ENCODE measurements at places on chromosomes 1 and 21.
A peak's percentile ranks its signal among the peaks of the same experiment; 100 is the strongest.

- no peak for DNase-seq
Measured at GRCh38 chr1:89719502-89720306, 86.8 kb downstream of the LRRC8C start.

DNA sequence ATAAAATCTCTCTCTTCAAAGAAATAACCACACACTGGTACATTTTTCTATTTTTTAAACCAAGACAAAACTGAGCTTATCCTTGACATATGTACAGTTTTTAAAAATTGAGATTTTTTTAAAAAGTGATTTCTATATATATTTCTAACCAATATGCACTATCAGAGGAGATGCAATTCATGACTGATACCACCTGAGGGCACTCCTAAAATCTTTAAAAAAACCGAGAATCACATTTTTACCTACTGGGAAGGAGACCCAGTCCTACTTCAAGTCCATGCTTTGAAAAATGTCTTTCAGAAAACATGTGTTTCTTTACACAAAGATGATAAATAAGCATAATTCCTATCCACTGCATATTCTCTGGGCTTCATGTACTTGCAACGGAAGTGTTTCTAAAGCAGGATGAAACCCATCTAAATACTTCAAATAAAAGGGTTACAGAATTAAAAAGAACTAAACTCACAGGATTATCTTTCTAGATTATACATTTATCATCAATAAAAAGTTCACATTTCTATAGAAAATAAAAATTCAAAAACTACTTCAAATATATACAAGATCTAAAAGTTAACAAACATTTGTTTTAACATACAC lies 98.6 kb downstream of the ENAH start:
- no peak for DNase-seq

DNA sequence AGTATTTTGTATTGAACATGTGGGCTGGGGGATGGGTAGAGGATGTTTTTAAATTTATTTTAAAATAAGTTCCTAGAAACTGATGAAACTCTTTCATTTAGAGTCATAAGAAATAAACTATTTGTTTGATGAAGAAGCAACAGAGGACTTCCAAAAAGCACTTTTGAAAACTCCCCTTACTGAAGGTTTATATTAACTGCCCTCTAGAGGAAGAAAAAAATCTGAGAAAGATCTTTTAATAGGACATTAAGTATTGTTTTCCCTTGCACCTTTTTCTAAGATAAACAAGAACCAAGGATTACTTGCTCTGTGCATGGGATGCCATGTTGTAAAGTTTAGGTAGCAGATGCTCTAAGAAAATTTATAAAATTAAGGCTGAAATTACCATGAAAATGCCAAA lies 14.1 kb downstream of the DISP1 start:
- no peak for DNase-seq

DNA sequence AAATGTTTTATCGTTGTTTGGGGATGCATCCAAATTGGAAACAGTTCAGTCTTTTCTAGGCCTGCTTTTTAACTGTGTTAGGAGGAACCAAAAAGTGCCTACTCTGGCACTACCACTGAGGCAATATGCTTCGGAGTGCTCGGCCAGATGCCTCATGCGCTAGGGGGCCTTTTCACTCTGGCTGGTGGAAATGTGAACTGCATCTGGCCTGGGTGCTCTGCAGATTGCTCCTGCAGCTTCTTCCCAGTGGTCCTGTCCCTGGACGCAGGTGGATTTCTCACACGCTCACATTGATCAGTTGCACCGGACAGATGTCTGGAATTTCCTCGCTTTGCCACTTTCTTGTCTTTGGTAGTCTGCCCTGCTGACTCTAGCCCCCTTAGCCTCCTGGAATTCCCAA lies 330.2 kb upstream of the FMN2 start:
- DNase-seq: no peak

DNA sequence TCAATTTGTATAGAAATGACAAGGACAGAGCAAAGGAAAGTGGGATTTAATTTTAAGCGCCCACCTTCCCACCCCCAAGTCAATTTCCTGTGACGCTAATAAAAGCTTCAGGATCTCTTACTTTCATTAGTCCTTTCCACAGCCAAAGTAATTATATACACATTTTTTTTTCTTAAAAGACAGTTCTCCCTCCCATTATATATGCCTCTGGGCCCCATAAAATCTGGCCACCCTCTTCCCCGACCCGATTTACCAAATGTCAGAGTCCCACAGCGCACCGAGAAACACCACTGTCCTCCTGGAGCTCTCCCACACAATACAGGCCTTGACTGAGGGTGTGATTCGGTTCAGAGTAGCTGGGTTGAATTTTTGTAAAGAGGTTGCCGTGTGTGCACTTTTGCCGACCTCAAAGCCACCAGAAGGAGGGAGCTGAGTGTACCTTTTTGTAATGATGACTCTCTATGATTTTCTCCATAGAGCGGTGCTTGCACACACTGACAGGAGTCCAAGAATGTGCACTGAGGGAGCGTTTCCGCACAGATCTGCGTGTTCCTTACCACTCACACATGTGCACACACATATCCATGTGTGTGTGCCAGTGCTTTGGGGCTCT lies 26.2 kb upstream of the IL10 start:
- DNase-seq: no peak

- DNase-seq: no peak
Measured at GRCh38 chr1:40986328-40986783, 6.9 kb downstream of the CTPS1 start.

DNA sequence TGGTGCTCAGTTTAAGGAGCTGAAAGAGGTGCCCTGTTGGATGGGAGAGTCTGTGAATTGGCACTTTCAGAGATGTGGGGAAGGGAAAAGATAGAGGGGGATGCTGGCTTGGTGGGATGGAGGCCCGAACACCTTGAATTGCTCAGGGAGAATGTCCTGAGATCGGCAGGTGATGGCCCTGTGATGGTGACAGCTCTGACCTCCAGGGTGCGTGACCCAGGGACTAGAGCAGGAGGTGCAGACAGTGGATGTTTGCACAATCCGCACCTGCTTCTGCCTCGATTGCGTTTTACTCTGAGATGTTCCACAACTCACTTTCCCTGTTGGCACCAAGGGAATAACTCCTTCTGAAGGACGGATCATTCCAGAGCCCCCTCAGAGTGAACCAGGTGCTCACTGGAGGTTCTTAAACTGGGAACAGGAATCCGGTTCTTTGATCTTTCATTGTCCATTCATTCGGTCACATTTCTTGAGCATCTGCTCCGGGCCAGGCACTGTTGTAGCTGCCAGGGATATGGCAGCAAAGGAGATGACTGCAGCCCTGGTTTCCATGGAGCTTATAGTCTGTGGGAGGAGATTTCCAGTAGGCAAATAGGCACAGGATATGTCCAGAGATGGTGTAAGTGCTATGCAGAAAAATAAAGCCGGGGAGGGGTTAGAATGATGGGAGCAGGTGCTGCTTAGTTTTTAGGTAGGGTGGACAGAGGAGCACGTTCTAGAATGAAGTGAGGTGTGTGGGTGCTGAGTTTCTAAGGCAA lies 226.6 kb upstream of the TMEM51 start:
- no peak for DNase-seq

DNA sequence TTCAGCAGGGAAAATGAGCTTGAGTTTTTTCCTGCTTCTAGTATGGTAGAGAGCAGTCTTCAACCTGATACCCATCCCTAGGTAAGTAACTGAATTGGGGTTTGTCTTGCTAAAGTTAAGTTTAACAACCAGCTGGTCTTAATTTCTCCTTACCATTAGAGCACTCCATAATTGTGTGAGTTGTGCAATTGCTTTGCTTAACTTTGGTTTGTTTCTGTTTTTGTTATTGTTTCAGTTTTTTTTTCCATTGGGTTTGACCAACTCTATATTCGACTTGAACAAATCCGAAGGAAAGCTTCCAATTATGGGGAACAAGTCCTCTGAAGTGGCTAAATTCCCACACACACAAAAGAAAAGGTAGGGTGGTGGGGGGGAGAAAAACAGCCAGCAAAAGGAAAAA lies 641.1 kb downstream of the PLA2G4A start:
- DNase-seq: no peak

- DNase-seq: no peak
Measured at GRCh38 chr1:228837817-228838716, 102.8 kb downstream of the RHOU start.

DNA sequence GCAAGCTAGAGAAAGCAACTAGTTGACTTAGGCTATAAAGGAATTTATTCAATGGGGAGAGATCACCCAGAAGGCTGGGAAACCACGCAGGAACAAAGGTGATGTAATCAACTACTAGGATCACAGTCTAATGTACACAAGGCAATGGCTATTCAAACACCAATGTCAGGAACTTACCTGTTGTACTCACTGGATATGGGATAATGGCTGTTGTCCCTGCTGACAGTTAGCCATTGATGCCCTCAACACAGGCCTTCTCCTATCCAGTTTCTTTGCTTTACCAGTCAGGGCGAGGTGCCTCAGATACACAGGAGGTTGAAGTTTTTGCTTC lies 32.3 kb downstream of the C21orf91 start:
- no peak for DNase-seq

GRCh38 chr1:170669586-170670530 lies 5.9 kb downstream of the PRRX1 start:
- DNase-seq: no peak

DNA sequence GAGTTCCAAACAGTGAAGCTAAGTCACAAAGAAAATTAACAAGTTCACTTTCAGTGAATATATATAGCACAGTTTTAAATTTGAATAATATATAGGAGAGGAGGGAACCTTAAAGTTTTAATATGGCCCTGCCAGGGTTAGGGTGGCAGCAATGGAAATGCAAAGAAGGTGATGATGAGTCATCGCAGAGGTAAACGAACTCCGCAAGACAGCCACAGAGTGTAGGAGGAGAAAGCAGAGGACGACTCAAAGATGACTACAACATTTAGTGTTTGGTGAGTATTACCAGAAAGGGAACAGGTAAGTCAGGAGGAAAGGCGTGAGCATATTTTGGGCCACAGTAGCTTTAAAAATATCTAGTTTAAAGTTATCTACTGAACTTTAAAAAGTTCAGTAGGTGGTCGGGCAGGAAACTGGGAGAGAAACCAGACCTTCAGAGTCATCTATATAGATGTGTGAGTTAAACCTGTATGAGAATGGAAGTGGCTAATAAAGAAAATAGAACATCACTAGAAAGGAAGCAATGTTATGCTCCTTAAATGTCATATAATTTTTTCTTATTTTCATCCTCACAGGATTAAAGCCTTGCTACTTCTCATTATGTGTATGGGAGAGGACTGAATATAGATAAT lies 75.7 kb downstream of the UCHL5 start:
- DNase-seq: no peak

GRCh38 chr1:22410928-22411495 lies 40.6 kb upstream of the ZBTB40 start:
- DNase-seq: no peak

DNA sequence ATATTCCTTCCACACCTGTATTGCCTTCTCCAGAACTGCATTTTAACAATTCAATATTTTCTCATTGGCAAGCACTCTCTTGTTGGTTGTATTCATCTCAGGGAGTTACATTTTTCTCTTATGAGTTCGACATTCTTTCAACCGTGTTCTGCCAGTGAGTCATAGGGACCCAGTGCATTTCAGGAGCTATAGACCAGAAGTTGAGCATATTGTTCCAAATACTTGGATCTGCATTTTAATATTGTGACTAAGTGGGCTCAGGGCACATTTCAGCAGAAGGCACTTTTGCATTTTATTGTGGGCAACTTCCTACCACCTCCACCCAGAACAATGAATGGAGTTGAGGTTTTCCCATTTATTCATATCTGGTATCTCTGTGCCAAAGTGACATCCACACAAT lies 132.8 kb downstream of the TNFSF18 start:
- no peak for DNase-seq

- no peak for DNase-seq
Measured at GRCh38 chr1:26278303-26278702, 1.6 kb upstream of the SH3BGRL3 start.

DNA sequence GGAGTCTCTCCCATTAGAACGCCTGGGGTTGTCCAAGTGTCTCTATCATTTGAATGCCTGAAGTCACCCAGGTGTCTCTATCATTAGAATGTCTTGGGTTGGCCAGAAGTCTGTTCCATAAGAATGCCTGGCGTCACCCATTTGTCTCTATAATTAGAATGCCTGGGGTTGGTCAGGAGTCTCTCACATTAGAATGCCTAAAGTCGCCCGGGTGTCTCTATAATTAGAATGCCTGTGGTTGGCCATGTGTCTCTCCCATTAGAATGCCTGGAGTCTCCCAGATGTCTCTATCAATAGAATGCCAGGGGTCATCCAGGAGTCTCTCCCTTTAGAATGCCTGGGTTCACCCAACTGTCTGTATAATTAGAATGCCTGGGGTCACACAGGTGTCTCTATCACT lies 54.5 kb downstream of the RNF187 start:
- no peak for DNase-seq

DNA sequence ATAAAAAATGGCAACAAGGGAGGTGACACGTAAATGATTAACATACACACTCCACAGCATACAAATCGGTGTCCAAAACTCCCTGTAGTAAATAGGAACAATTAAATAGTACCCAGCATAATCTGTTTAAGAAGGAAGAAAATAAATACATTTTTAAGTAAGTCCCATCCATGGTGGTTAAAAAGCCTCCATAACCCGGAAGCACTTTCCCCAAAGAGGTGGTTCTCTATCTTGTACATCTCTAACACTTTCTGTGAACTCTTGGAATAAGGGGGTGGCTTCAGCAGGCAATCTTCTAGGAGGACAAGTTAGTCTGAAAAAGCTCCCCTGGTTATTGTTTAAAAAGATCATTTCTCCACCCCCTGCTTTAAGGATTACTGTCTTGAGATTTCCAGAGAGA lies 76.9 kb downstream of the PTPN14 start:
- DNase-seq: no peak

DNA sequence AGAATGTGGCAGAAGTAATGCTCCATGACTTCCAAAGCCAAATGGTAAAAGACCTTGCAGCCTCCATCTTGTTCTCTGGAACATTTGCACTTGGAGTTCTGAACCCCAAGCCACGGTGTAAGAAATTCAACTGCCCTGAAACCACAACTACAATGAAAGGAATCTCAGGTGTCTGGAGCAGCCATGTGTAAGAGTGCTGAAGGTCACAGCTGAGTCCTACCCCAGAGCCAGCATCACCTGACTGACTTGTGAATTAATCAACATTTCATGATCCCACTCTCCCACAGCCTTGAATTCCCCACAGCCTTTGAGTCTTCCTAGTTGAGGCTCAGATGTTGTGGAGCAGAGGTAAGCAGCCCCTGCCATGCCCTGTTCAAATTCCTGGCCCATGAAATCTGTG lies 192.8 kb upstream of the CAMK1G start:
- no peak for DNase-seq

DNA sequence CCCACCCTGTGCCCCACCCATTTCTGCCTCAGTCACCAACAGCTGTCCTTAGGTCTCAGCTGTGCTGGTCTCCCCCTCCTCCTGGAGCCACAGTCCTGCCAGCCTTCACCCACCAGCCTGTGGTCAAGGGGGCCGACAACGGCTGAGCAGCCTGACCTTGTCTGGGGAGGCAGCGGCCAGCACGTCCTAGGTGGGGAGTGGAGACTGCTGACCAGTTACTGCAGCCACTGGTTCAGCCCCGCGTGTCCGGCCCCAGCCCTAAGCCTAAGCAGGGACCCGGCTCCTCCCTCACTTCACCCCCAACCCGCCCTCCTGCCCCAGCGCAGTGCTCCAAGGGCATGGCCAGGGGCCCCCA lies 79.2 kb downstream of the MORN1 start:
- no peak for DNase-seq

GRCh38 chr1:167935216-167936067 lies 1.0 kb upstream of the DCAF6 start:
- DNase-seq: peak; percentile 67

All from activated CD8-positive, alpha-beta memory T cell treated with anti-CD3 and anti-CD28 coated beads, Interleukin-2, amount 50 U/mL, for 48 hours (primary cell).